T follicular helper cell (primary cell): ENCODE measurements at places on chromosomes 6 and 20.
A peak's percentile ranks its signal among the peaks of the same experiment; 100 is the strongest.

DNA sequence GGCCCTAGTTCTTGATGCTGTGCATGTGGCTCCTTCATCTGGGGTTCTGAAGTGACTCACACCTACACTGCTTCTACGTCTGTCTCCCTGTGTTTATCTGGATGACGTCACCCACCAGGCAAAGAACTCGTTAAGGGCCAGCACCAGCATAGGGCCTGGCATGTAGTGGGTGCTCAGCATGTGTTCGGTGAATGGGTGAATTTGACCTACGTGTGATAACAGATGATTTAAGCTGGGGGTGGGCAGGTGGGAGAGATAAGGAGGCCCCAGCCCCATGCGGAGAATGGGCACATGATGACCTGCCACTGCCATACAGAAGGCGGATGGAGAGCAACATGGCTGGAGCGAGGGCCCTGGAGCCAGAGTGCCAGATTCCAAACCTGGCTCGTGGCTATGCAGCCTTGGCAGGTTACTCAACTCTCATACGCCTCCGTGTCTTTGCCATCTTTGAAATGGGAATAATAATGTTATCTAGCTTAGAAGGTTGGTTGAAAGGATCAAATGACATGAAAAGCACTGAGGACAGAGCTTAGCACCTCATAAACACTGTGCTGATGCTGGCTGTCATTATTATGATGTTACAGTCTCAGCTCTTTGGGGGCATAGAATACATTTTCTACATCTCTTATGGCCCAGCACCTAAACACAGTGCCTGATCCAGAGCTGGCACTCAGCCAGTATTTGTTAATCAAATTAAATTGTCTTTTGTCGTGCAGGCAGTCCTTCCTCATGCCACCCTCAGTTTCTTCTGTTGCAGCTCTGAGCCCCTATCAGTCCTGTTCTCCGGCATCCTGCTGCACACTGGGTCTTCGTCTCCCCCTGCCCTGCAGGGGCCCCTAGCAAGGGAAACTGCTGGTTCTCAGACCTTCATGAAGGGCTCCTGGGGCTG lies 39.6 kb downstream of the VEGFA start:
- DNase-seq: no peak

DNA sequence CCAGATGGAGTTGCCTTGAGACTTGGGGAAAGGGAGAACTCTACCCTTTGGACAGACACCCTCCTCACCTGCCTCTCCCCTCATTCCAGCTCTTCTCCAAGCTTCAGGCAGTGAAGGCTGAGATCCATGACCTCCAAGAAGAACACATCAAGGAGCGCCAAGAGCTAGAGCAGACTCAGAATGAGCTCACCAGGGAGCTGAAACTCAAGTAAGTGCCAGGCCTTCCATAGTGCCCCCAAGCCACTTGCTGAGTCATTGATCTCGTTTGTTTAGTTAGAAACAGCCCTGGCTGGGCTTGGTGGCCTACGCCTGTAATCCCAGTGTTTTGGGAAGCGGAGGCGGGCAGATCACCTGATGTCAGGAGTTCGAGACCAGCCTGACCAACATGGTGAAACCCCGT lies 39.2 kb downstream of the KIF3B start:
- DNase-seq: no peak

- no peak for DNase-seq
These were observed 94.5 kb upstream of the FOXP4 start for GRCh38 chr6:41451515-41452163.

GRCh38 chr20:62411479-62412193 lies 4.6 kb upstream of the CABLES2 start:
- DNase-seq: no peak

- no peak for DNase-seq
These were observed 21.7 kb upstream of the RANBP9 start for GRCh38 chr6:13733178-13733887.

DNA sequence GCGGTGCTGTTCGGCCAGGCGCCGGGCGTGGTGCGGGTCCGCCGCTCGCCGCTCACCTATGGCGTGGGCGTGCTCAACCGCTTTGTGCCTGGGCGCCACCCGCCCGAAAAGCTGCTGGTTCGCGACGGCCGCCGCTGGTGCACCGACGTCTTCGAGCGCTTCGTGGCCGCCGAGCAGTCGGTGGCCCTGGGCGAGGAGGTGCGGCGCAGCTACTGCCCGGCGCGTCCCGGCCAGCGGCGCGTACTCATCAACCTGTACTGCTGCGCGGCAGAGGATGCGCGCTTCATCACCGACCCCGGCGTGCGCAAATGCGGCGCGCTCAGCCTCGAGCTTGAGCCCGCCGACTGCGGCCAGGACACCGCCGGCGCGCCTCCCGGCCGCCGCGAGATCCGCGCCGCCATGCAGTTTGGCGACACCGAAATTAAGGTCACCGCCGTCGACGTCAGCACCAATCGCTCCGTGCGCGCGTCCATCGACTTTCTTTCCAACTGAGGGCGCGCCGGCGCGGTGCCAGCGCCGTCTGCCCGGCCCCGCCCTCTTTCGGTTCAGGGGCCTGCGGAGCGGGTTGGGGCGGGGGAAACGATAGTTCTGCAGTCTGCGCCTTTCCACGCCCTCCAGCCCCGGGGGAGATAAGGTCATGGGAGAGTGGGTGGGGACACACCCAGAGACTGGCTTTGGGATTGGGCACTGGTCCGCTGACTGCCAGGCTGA lies 15.7 kb downstream of the ADISSP start:
- peak; percentile 26 for DNase-seq

DNA sequence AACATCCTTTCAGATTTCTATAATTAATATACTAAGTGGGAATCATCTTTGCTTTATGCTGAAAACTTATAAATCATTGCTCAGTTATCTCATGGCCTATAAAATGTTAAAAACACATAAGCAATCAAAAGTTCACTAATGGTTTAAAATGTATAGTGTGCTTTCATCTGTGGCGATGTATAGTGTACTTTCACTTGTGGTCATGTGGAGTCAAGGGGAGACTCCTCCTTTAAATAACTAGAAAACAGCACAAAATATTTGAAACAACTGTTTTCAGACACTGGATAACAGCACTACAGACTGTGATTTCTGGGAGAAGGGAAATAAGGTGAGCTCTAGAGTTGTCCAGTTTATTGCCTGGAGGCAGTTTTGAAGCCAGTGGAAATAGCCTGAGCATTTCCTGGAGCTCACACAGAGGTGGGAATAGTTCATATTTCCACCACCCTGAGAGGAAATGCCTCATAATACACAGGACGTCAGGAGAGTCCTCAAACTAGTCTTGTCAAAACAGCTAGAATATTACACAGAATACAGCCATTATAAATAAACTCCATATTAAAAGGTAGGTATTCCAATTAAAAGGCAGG lies 89.4 kb downstream of the CEP162 start:
- no peak for DNase-seq

DNA sequence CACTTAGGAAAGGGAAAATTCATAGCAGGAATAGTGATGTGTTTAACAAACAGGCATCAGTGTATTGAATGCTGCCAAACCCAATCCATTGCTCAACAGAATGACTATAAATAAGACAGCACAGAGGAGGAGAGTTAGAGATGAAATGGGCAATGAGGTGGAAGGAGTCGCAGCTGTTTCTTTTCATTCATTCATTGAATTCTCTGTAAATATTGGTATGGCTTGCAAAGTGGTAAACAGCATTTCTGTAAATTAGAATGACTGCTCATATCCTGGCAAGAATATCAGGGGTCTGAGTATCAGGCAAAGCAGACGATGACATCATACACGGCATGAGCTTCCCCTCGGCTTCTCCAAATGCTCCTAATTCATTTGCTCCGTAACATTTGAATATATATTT lies 703.6 kb upstream of the SLC35B3 start:
- DNase-seq: no peak

- no peak for DNase-seq
These were observed 143.6 kb downstream of the DST start for GRCh38 chr6:56499095-56499494.

GRCh38 chr20:16209357-16209756 lies 363.9 kb downstream of the KIF16B start:
- no peak for DNase-seq

DNA sequence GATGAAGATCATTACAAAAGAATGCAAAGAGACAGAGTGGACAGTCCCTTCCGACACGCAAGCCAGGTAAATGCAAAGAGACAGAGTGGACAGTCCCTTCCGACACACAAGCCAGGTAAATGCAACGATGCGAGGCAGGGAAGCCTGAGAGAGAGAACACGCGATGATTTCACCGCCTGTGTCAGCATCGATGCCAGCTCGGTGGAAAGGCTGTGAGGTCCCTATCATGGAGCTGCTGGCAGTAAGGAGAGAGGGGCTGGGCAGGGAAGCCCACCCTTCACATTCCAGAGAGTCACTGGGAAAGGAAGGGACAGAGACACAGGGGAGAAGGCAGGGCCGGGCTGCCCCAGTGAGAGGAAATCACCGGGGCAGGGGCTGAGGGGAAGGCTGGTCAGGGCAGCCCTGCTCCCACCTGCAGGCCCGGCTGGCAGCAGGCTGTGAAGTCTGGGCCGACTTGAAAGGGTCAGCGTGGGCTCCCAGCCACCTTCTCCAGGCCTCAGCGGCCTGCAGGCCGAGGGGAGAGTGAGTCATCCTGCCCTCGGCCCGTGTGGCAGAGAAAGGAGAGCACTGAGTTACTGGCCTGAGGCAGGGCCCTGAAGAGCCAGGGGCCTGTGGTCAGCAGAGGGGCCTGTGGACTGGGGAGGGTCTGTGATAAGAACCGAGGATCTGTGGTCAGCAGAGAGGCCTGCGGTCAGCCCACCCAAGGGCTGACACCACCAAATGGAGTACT lies 80.4 kb downstream of the DACT2 start:
- no peak for DNase-seq
